ENCODE measurements at places on chromosomes 3 and 15.

- no peaks in the 10 kb centered on the region for H3K27me3 ChIP-seq
- no peak overlapping the region for H3K4me3 ChIP-seq
- H3K27ac ChIP-seq, result no peak overlapping the region
- no peak for DNase-seq
- H3K36me3 ChIP-seq, result no peaks in the 10 kb centered on the region
Measured at GRCh38 chr3:182782149-182782548, 11.2 kb upstream of the ATP11B start.

GRCh38 chr15:84982301-84982920 lies 755 bp downstream of the PDE8A start:
- DNase-seq, result peak; percentile 61
- peaks cover 48% of the 10 kb centered on the region for H3K4me1 ChIP-seq
- peak overlapping the region; percentile 86 for H3K4me3 ChIP-seq
- H3K36me3 ChIP-seq, result no peaks in the 10 kb centered on the region

GRCh38 chr15:41394924-41395323 lies 7.4 kb downstream of the NDUFAF1 start:
- H3K4me3 ChIP-seq, result no peak overlapping the region
- no peaks in the 10 kb centered on the region for H3K4me1 ChIP-seq
- no peaks in the 10 kb centered on the region for H3K27me3 ChIP-seq
- no peak overlapping the region for H3K27ac ChIP-seq
- peaks cover 18% of the 10 kb centered on the region for H3K36me3 ChIP-seq
- DNase-seq, result no peak

- no peak for DNase-seq
- H3K36me3 ChIP-seq, result no peaks in the 10 kb centered on the region
- no peaks in the 10 kb centered on the region for H3K4me1 ChIP-seq
- H3K4me3 ChIP-seq, result no peak overlapping the region
Measured at GRCh38 chr3:49535971-49536874, 18.1 kb upstream of the BSN start.

DNA sequence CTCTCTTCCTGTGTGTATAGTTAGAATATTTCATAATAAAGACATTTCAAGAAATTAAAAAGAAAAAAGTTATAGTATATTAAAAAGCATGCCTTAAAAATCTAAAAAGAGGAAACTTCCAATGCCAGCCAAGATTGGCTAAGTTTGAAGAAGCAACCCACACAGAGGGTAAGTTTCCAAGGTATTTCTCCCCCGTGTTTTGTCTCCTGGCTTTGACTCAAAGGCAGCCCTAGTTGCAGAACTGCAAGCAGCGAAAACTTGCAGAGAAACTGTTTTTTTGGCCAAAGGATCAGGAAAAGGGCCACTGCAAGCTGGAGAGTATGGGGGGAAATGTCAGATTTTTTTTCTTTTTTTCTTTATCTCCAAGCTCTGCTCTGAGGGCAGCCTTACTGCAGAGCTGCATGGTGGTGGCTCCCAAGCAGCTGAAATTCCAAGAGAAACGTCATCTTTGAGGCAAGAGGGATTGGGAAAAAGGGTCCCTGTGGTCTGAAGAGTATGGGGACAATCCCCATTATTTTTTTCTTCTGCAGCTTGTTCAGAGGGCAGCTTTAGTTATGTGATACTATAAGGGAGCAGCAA lies 23.0 kb downstream of the HACL1 start:
- no peak overlapping the region for H3K4me3 ChIP-seq
- no peak for DNase-seq
- no peak overlapping the region for H3K27ac ChIP-seq
- no peaks in the 10 kb centered on the region for H3K36me3 ChIP-seq
- H3K27me3 ChIP-seq, result no peaks in the 10 kb centered on the region
- no peaks in the 10 kb centered on the region for H3K4me1 ChIP-seq

DNA sequence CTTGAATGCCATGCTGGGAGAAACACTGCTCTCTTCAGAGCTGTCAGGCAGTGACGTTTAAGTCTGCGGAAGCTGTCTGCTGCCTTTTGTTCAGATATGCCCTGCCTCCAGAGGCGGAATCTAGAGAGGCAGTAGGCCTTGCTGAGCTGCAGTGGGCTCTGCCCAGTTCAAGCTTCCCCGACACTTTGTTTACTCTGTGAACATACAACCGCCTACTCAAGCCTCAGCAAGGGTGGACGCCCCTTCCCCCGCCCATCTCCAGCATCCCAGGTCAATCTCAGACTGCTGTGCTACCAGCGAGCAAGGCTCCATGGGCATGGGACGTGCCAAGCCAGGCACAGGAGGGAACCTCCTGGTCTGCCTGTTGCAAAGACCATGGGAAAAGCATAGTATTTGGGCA lies 99.7 kb downstream of the TAFA4 start:
- no peaks in the 10 kb centered on the region for H3K36me3 ChIP-seq
- peaks cover 5% of the 10 kb centered on the region for H3K27me3 ChIP-seq
- DNase-seq, result no peak
- H3K4me1 ChIP-seq, result no peaks in the 10 kb centered on the region

- H3K4me1 ChIP-seq, result no peaks in the 10 kb centered on the region
- no peak for DNase-seq
- H3K27ac ChIP-seq, result no peak overlapping the region
- H3K27me3 ChIP-seq, result no peaks in the 10 kb centered on the region
Measured at GRCh38 chr3:195829897-195830254, 18.1 kb upstream of the MUC4 start.

- no peak for DNase-seq
- H3K4me1 ChIP-seq, result no peaks in the 10 kb centered on the region
- H3K27ac ChIP-seq, result no peak overlapping the region
- no peaks in the 10 kb centered on the region for H3K36me3 ChIP-seq
- no peaks in the 10 kb centered on the region for H3K27me3 ChIP-seq
- H3K4me3 ChIP-seq, result no peak overlapping the region
Measured at GRCh38 chr15:50345298-50345697, 9.7 kb downstream of the GABPB1 start.

DNA sequence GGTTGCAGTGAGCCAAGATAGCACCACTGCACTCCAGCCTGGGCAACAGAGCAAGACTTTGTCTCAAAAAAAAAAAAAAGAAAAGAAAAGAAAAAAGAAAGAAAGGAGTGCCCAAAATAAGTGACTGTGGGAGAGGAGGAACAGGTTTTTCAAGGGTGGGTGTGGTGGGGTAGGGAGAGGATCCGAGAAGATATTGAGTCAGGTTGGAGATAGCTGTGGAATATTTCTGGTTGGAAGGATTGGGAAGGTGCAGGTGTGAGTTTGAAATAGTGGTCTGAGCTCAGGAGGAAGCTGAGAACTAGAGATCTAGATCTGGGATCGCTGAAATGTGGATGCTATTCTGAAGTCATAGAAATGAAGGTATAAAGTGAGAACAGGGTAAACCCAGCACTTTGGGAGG lies 7.8 kb downstream of the SCAMP2 start:
- H3K4me1 ChIP-seq, result peaks cover 19% of the 10 kb centered on the region
- H3K27me3 ChIP-seq, result no peaks in the 10 kb centered on the region
- no peak overlapping the region for H3K4me3 ChIP-seq
- DNase-seq, result no peak
